Natural killer cell (primary cell): ENCODE measurements at places on chromosomes 2 and 18. TPM values are rescaled to one million over a fixed set of nuclear protein-coding genes. Genes with fewer than 3 reads are reported as not detected.
A peak's percentile ranks its signal among the peaks of the same experiment; 100 is the strongest.

- DNase-seq = no peak
Observed at GRCh38 chr18:58484989-58485981, 143.6 kb downstream of the ALPK2 start.

DNA sequence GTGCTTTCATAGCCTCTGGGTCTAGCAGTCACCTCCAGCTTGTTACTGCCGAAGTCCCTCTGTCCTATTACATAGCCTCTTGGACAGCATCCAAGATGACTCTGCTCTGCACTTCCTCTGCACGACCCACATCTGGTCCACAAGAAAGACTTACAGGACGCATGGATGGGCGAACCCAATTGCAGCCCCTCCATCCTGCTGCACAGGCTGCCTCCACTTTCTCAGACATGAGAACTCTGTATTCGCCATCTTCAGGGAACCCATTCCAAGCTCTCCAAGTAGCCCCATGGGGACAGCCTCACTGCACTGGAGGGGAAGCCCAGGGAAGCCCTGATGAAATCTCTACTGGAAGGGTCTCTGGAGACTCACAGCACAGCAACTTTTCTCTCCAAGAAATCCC lies 172.1 kb downstream of the GFPT1 start:
- DNase-seq = no peak

- no peak for DNase-seq
Observed at GRCh38 chr18:10591896-10592295, 66.1 kb downstream of the NAPG start.

- DNase-seq = no peak
Observed at GRCh38 chr2:13240789-13241487, 524.2 kb downstream of the TRIB2 start.

DNA sequence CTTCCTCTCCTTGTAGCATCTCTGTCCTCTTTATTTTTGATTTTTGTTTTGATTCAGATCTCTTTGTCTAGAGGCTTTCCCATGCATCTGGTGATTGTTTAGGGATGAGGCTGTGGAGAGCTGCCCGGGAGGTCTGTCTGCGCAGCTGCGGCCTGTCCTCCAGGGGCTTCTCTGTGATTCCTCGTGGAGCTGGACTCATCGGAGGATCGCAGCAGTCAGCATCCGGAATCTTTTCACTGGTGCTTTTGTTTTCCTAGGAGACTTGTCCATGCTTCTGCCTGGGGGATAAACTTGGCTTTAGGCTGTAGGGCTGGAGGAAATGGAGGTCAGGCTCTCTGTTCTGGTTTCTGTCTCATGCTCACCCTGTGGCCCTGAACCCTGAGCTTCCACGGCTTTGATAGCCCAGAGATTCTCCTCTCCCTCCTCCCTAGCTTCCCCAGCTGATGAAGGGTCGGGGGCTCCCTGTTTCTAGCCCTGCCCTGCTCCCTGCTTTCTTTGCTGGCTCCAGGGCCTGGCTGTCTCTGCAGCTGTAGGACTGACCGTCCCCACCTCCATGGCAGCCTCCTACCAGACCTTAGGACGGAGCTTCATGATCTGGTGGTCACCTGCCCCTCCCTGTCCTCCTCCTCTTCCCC lies 35.5 kb downstream of the ZNF532 start:
- no peak for DNase-seq

GRCh38 chr2:135825131-135825530 lies 11.9 kb downstream of the LCT start:
- no peak for DNase-seq

DNA sequence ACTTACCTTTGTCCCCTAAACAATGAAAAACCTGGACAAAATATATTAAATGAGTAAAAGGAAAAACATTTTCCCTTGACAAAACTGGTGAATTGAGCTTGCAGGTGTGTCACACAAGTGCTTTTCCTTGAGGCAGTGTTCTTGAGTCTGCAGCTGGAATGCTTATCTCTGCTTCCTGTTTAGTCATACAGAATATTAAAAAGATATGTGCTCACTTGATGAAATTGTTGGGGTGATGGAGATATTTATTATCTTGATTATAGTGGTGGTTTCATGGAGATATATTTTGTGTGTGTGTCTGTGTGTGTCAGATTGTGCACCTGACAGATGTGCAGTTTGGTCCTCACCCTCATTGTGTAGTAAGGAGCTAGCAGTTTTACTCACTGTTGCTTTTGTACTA lies 3.3 kb downstream of the TAF1B start:
- DNase-seq = no peak

DNA sequence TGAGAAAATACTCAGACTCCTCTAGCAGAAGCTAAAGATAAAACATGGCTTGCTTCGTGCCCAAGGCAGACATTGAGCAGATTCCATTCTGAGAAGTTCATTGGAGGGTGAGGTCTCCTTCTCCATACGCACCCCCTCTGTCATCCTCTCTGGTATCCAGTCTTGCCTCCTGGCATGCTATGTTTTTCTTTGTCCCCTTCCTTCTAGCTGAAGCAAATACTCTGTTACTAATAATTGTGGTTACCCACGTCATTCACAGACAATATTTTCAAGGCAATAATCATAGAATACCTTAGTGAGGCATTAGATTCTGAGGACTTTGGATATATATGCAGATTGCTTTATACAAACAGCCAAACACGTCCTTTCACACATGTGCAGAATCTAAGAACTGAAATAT lies 66.2 kb upstream of the KLF7 start:
- no peak for DNase-seq

DNA sequence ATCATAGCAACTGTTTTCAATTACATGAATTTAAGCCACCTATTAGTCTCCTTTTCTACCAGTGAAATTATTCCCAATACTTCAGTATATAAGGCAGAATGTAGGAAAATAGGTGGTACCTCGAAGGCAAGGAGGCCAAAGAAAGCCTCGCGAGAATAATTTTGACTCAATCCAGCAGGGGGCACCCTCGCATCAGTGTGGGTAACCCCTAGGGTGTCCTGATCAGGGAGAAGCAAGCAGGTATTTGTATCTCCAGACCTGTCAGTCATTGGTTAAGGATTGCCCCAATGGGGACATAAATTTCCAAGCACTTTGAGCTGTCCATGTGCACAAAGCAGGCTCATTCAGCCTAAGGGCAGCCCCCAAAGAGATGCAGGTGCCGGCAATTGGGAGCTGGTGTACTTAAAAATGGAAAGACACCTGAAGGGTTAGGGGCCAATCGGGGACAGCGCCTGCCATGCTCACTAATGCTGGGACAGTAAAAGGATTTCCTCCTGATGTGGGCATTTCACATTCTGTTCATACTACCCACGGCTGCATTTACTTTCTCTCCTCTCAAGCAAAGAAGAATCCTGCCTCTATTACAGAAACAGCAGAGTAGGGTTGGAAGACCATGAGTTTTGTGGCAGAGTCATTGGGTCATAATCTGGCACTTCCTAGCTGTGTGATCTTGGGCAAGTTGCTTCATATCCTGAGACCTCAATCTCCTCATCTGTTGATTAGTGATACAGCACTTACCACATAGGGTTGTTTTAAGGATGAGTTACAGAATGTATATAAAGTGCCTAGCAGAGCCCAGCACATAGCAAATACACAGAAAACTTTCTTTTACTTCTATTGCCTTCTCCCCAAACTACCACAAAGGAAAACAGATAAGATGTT lies 136.1 kb downstream of the ICOS start:
- no peak for DNase-seq

DNA sequence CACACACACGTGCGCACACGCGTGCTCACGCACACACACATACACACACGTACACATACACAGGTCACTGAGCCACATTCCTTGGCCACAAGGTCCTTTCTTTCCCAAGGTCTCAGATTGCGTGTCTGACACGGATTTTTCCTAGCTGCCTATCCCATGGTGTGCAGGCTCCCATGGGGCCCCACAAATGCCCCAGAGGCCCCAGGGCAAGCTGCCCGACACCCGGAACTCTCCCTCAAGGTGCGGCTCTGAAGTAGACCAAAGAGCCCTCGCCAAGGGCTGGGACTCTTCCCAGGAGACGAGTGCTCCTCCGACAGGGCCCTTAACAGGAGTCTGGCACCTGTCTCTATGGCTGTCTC lies 46.7 kb downstream of the SDC1 start:
- DNase-seq = no peak

DNA sequence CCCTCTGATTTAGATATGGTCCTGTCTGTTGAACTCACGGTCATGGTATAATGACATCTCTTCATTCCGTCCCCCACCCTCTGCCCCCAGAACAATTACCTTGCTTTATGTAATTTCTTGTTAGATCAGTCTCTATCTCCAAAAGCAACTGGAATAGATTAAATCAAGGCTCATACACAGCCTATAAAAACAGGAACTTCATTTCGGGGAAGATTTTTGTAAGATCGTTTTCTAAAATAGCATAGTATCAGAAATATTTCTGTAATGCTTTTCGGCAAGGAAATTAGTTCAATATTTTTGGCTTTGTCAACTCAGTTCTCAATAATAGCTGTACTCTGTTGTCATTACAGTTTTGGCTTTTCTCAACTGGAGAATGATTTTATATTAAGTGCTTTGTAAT lies 157.2 kb downstream of the FMNL2 start:
- no peak for DNase-seq

- peak; percentile 15 for DNase-seq
Observed at GRCh38 chr2:238203973-238204683, 633 bp upstream of the ILKAP start.

DNA sequence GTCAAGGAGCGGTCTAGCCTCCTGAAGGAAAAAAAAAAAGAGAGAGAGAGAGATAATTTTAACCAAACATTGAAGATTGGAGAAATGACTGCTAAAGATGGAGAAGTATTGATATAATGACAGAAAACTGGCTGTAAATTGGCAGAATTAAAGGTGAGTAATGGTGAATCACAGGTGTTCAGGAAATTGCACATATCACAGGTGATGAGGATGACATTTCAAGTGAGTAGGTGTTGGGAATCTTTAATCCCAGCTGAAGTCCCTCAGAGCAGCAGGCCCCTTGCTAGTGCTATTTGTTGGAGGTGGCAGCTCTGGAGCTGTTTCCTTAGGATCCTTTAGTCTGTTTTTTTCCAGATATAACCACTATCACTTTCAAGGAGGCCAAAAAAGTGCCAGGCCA lies 678.4 kb upstream of the VRK2 start:
- DNase-seq = no peak

- DNase-seq = no peak
Observed at GRCh38 chr2:31318361-31319336, 84.7 kb downstream of the EHD3 start.

RAPGEF4 gene
- total RNA-seq = not detected

MC4R gene
- not detected for total RNA-seq

SOWAHC gene
- 0.32 TPM for total RNA-seq

ARID5A gene
- 90.9 TPM for total RNA-seq

PDE1A gene
- total RNA-seq = not detected

BUB1 gene
- total RNA-seq = 2.3 TPM
